CD4-positive, alpha-beta T cell treated with Interleukin-15 for 1 hour (primary cell): ENCODE measurements at places on chromosomes 2 and 18.

GRCh38 chr2:45545943-45546342 lies 65.1 kb downstream of the SRBD1 start:
- no peak for DNase-seq

GRCh38 chr2:70526126-70526525 lies 27.5 kb downstream of the TGFA start:
- no peak for DNase-seq

GRCh38 chr2:61575447-61575859 lies 37.3 kb upstream of the XPO1 start:
- DNase-seq: no peak

DNA sequence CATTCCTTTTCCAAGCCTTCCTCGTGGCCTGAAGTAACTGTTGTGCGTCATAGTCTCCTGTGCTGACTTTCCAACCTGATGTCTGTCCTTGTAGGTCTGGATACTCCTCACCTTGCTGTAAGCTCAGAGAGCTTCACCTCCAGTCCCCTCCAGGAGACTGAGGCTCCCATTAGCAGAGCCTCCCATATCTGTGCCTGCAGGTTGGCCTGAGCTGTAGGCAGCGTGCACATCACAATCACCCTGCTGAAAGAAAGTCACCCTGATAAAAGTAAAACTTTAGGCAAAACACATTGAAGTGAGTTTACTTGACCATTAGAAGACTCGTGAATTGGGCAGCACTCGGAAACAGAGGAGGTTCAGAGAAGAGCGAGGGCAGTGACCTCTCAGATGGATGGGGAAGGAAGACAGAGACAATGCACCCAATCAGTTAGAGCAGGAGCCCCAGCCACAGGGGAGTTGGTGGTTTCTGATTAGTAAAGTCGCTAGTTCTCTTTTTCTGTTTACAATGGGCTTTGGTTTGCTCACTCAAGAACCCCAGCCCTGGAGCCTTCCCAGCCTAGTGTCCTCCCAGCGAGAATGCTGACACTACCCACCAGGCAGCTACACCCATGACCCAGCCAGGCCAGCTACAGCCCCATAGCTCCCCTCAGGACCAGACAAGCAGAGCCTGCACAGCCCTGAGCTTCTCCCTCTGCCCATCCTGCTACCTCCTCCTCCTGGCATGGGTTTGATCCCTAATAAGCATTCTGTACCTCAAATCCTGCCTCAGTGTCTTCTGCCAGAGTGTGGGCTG lies 12.1 kb upstream of the TPO start:
- DNase-seq: no peak

DNA sequence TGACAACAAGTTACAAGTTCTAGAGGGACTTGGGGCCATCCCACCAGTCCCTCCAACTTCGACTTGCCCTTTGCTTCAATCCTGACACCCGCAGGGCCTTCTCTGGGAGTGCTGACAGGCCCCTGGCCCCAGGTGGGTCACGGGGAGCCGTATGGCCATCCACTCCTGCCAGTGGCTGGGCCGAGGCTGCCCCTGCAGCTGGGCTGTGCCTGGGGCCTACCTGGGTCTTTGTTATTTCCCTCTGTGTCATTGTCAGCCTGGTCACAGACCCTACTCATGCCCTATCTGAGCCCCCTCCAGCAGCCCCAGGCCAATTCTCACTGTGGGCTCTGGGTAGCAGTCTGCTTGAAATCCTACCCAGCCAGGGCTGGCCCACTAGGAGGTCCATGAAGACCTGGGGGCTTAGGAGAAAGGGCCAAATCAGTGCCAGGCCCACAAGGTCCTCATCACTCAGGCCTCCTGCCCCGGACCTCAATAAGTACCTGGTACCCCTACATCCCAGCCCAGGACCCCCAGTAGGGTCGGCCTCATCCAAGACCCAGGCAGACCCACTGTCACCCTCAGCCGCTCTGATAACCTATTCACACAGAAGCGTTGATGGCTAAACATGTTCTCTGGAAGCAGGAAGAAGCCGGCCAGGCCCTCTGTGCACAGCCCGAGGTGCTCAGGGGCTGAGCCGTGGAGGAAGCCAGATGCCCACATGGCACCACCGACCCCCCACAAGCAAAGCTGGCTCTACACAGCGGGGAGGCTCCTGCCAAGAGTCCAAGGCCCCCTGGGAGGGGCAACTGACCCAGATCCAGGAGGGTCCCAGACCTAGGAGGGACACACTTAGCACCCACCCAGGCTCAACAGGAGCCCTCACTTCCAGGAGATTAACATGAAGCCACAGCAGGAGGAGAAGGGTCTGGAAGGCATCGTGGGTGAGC lies 57.7 kb downstream of the BIN1 start:
- DNase-seq: no peak

DNA sequence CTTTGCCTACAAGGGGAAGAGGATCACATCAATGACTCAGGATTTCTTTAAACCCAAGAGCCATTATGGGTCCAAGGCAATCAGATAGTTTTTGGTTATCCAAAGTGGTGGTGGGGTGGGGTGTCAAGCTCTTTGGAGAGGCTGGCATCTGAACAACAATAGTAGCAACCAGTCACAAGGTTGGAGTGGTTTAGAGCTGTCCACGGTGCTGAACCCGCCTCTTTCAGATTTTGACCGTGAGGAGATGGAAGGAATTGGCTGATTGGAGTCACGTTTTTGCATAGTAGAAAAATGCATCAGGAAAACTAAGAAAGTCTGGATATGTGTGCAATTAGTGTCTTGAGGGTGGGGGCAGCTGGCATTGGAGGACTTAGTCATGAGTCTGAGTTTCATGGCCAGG lies 159.9 kb downstream of the LOXHD1 start:
- DNase-seq: no peak

DNA sequence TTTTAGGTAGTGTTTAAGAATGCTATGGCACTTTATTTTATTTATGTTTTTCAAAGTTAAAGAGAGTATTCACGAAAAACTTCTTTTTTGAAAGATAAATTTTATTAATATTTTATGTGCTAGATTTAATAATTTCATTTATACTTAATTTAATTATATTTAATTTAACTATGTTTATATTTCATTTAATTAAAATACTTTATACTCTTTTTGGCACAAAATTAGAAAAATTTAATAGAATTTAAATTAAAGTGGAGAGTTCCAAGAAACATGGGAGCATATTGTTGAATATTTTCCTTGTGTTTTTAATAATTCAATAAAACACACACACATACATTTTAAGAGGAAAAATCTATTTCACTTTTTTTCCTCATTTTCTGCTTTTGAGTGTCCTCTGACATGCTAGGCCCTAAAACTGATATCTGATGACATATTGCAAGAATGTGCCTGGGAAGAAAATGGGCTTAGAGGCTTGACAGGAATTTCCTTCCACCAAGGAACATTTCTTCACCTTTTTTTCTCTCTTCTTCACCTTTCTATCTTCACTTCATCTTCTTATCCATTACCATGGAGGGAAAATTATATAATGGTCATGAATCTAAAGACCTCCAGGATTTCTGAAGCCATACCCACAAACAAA lies 15.4 kb downstream of the ARHGAP28 start:
- DNase-seq: no peak

GRCh38 chr18:11864471-11864870 lies 13.3 kb downstream of the CHMP1B start:
- no peak for DNase-seq

- no peak for DNase-seq
Observed at GRCh38 chr2:220296174-220296573, 668.7 kb downstream of the SLC4A3 start.

DNA sequence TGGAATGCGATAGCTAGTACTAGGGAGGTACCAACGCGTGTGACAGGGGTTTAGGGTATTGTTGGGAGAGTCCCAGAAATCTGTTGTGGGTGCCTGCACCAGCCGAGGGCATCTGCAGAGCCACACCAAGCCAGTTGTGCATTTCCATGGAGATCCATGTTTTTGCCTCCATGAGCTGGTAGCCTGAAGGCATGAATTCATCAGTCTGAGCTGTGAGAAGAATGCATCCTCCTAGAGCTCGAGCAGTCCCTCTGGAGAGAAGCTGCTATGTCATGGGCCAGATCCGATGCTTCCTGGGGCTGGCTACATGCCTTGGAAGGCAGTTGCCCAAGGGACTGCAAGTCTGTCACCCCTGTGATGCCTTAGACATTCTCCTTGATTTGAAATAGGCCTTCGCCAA lies 57.9 kb downstream of the LIPG start:
- no peak for DNase-seq

DNA sequence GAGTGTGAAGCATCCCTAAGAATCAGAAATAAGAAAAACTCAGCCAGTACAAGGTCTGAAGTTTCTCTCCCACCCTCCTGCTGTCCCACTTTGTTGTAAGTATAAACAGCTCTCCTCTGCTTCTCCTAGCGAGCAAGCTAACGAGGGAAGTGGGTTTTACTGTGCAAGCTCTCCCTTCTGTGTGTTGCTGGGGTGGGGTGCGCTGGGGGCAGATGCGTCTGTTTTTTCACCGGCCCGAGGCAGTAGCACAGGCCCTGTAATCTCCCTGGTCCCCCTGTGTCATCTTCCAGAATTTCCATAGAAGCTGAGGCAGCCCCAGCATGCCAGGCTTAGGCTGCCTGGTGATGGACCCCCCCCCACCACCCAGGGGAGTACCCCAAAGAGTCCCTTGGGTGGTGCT lies 9.4 kb upstream of the CXCR4 start:
- DNase-seq: peak; percentile 48

DNA sequence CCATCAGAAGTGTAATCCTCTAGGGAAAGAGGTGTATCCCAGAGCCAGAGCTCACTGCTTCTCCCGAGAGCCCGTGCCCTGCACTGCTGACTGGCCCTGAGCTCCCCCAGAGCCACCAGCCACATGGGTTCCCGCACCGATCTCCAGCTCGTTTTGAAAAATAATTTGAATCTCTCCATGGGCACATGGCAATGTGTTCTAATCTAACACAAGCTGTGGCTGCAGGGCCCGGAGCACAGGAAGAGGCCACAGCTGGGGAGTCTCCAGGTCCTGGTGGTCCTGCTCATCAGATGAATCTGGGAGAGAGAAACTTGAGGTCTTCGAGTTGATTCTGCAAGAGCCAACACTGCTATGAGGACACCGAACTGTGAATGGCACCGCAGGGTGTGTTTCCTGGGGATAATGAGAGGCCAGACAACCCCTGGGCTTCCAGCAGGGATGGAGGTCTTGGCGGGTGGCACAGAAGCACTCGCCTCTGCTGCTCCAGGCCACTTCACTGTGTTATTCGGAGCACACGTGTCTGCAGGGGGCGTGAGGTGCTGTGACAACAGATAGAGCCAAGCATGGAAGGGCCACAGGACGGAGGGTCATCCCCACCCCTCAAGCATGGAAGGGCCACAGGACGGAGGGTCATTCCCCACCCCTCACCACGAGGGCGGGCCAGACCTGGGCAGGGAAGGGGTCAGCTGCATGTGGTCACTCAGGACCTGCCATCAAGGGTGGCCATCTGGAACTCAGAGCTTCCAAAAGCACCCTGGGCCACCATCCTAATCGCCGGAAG lies 196.8 kb downstream of the NDUFA10 start:
- no peak for DNase-seq

DNA sequence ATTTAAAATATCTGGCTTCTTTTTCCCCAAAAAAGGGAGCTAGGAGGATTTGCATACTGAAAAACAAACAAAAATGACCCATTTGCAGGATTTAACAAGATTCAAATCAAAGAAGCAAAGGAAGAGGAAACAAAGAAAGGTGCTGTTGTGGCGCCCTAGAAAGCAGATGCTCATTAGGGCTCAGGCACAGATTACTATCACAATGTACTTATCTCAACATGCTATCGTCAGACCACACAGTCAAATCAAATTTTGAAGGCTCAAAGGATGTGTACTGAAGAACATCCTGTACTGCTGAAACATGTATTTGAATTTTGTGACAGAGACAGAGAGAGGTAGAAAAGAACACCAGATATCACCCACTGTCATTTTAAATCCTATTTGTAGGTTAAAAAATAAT lies 10.9 kb downstream of the RBMS1 start:
- no peak for DNase-seq

DNA sequence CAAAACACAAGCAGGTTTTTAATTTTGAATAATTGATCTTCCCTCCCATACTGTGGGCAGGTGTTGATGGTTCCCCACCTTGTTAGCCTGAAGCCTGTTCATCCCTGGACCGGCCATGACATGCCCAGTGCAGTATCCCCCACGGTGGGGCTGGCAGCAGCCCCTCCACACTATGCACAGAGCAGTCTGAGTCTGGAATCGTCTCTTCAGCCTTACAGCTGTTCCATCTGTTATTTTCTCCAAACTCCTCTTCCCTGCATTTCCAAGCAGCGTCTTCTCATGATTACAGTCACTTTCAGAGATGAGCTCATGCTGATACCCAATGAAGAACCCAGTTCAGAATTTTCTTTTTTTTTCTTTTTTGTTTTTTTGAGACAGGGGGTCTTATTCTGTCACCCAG lies 68.2 kb downstream of the ADI1 start:
- no peak for DNase-seq

GRCh38 chr2:146523196-146523595 lies 1321.6 kb upstream of the ACVR2A start:
- no peak for DNase-seq

GRCh38 chr2:127355407-127356008 lies 32.3 kb downstream of the MAP3K2 start:
- peak; percentile 31 for DNase-seq

- DNase-seq: peak; percentile 23
Observed at GRCh38 chr2:38581193-38582147, 21.3 kb downstream of the HNRNPLL start.

GRCh38 chr18:79916128-79916494 lies 35.3 kb downstream of the SLC66A2 start:
- peak; percentile 13 for DNase-seq

DNA sequence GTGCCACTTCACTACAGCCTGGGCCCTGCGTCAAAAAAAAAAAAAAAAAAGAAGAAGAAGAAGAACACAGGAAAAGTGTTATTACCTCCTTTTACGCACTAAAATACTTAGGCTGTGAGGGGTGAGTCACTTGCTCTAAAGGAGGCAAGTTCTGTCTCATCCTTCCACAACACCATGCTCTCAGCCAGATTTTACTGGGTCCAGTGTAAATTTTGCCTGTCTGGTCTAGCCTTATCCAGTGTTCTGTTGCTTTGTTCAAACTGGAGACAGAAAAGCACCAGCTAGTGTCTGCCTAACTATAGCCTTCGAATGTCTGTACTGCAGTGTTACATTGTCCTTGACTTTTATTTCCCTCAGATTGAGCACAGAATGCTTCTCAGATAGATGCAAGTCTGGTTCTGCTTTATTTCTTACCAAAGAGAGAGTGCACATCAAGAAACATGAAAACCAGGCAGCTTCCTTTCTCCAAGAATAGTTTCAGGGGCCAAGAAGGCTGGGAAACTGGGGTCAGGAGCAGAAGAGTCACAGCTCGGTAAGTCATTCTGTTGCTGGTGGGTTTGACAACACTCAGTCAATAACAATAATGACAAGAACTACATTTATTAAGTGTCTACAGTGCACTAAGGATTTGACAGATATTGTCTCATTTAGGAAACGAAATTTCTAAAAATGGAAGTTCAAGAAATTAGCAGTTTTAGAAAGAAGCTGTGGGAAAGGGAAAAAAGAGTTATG lies 3.1 kb upstream of the MSGN1 start:
- no peak for DNase-seq

DNA sequence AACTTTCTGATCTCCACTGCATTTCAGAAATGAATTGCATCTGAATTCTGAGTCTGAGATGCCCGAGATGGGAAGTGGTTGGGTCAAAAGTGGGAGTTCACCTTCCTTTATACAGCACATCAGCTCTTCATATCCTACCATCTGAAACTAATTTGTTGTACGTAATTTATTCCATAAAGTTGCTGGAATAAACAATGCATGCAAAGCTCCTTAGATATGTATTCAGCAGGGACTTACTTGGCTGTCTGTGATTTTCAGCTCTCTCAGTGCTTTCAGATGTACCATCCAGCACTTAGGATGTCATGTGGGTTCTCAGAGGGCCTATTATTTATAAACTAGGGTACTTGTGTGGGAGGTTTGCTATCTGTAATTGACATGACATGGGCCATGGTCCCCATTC lies 46.9 kb upstream of the EFEMP1 start:
- no peak for DNase-seq

- no peak for DNase-seq
Observed at GRCh38 chr18:47036298-47036874, 965 bp upstream of the ELOA2 start.
